HFFc6 (cell line): ENCODE measurements at places on chromosomes 7 and 10.
A peak's percentile ranks its signal among the peaks of the same experiment; 100 is the strongest.

DNA sequence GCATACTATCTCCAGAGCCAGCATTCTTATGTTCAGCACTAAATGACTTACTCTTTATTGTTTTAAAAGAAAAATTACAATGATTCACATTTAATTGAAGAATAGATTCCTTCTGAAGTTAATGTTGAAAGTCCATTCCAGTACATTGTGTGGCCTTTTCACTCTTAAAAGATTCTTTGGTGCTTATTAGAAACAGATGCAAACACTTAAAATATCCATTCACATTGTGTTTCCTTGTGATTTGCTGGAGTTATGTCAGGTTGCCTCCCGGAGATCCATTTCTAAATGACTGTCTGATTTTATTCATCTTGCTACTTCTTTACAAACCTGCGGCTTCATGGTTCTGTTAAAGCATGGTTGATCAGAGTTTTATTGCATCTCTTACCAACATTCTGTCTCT is 152.8 kb downstream of the FOXP2 start:
- no peak for DNase-seq

- DNase-seq: no peak
Observed at GRCh38 chr7:131010029-131010716, 276.2 kb upstream of the KLF14 start.

DNA sequence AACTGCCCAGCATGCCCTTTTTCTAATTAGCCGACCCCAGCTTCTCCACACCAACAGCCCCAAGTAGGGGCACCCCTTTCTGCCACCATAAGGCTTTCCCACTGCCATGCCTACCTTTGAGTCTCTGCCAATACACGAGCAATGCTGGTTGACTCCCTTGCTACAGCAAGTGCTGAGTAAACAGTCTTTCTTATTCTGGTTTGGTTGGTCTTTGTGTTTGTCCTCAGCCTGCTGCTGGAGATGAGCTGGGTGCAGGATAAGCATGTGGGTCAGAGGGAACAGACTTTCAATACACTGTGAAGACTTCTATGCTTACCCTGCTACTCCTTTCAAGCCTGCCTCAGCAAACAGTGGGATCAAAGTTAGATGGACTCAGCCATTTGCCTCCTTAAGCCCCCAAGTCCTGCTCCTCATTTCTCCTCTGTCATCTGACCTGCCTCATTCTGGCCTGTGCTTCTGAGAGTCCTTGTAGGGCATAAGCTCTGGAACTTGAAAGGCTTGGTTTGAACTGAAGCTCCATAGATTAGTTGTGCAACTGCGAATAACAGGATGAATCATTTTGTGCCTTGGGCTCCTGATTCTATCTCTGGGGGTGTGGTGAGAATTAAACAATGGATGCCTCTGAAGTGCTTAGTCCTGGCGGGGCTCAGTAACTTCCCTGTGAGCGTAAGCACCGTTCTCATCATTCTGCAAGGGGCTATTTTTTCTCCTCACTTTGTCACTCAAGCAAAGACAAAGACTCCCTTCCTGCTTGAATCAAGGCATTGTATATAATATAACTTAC is 533.8 kb upstream of the DPP6 start:
- no peak for DNase-seq

- DNase-seq: no peak
Observed at GRCh38 chr10:124717041-124717757, 27.0 kb downstream of the FAM53B start.

DNA sequence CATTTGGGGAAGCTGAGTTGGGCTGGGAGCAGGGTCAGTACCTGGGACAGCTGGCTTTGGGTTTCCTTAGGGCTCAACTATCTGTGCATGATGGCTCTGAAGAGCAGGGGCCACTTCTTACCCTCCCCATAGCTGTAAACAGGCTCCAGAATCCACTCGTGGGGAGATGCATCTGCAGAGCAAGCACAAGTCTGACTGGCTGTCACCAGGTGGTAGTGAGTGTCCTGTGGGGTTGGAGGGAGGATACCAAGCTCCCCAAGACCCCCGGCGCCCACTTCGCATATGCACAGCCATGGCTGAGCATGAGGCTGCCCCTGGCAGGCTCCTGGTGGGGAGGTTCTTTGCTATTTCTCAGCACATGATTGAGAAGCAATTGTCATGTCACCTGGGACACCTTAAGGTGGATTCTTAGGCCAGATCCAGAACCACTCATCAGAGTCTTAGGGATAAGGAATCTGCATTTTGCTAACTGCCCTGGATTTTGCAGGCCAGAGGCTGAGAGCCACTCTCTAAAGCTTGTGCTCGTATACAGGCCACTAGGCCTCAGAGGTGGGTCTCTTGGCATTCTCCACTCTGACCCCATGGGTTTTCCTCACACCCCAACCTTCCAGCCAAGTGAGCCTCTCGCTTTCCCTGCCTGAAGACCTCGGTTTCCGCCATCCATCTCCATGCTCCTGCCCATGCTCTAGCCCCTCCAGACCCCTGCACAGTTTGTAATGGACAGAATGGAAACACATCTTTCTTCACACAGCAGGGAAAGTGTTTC is 53.7 kb downstream of the ADCY1 start:
- DNase-seq: no peak

- DNase-seq: peak; percentile 95
Observed at GRCh38 chr10:3538656-3539531, 246.1 kb downstream of the KLF6 start.

DNA sequence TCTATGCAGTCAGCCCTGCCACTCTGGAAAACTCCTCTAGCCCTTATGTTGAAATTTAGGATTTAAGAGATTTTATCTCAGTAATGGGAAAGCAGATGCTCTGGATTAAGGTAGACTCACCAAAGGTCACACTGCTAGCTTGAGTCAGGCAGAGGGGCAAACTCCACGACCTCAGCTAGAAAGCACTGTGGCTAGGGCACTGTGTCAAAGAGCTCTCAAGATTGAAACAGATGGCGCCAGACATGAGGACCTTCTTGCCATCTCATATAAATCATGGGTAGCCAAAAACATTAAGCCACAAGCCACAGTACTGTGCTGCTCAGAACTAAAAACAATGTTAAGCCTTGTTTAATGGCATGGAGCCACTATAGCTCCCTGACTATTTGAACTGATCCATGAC is 188.7 kb downstream of the DNAJC1 start:
- no peak for DNase-seq

DNA sequence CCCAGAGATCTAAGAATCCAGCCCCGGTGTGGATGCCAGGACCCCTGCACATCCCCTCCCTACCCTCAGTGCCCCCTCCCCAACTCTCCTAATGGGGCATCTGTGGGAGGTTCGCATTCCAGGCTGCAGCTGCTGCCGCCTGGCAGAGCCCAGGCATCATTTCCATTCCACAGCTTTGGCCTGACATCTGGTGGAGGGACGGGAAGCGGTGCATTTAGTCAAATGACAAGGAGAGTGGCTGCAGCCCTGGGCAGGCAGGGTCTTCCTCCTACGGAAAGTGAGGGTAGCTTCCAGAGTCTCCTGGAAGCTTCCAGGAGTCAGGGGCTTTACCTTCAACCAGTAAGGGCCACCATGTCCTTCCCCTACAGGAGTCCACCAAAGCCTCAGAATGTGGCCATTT is 30.8 kb downstream of the PRLHR start:
- peak; percentile 18 for DNase-seq
